ENCODE measurements at places on chromosomes 4 and X. TPM values are rescaled to one million over a fixed set of nuclear protein-coding genes. Genes with fewer than 3 reads are reported as not detected.

GRCh38 chr4:24476282-24476681 lies 108.1 kb downstream of the DHX15 start:
- DNase-seq = no peak

GRCh38 chr4:81919223-81919622 lies 447.5 kb upstream of the RASGEF1B start:
- no peak for DNase-seq

DNA sequence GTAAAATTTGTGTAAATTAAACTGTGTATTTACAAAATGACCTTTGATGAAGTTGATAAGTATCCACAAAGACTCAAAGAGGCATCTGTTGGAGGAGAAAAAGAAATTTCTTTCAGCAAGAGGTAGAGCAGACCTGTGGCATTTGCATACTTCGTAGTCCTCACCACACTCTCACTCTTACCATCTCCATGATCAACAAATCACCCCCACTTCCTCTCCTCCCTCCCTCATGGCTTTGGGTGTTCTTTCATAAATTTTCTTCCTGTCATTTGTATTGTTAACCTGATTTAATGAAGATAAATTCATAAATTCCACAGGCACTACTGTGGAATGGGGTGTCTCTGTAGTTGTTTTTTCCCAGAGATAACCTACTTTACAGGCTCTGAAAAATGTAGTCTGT lies 366.5 kb downstream of the ZNF674 start:
- DNase-seq = no peak

- DNase-seq = no peak
These were observed 295.8 kb downstream of the GBA3 start for GRCh38 chr4:22988526-22988925.

GRCh38 chr4:89751416-89751815 lies 85.5 kb downstream of the SNCA start:
- DNase-seq = no peak

The TMPRSS11F gene
- not detected for total RNA-seq

The PRKG2 gene
- total RNA-seq = 0.30 TPM

DNA sequence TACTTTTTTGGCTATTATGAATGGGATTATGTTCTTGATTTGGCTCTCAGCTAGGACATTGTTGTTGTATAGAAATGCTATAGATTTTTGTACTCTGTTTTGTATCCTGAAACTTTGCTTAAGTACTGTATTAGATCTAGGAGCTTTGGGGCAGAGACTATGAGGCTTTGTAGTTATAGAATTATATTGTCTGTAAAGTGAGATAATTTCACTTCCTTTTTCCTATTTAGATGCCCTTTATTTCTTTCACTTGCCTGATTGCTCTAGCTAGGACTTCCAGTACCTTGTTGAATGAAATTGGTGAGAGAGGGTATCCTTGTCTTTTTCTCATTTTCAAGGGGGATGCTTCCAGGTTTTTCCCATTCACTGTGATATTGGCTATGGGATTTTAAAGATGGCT lies 28.1 kb downstream of the ADAM29 start:
- no peak for DNase-seq

GRCh38 chr4:155761047-155761446 lies 2.2 kb downstream of the GUCY1B1 start:
- DNase-seq = no peak

GRCh38 chrX:55340896-55341433 lies 76.2 kb upstream of the PAGE3 start:
- DNase-seq = no peak
